Activated CD4-positive, alpha-beta T cell treated with anti-CD3 and anti-CD28 coated beads, Interleukin-2, amount 10 ng/mL, durations not matched to agents 7 days and 5 days (primary cell): ENCODE measurements at places on chromosomes 16 and 17. TPM values are rescaled to one million over a fixed set of nuclear protein-coding genes. Genes with fewer than 3 reads are reported as not detected.

- H3K36me3 ChIP-seq = peaks cover 3% of the 10 kb centered on the region
- no peaks in the 10 kb centered on the region for H3K27me3 ChIP-seq
- H3K27ac ChIP-seq = no peak overlapping the region
- peaks cover 44% of the 10 kb centered on the region for H3K4me1 ChIP-seq
Observed at GRCh38 chr16:82639666-82640336, 13.0 kb downstream of the CDH13 start.

DNA sequence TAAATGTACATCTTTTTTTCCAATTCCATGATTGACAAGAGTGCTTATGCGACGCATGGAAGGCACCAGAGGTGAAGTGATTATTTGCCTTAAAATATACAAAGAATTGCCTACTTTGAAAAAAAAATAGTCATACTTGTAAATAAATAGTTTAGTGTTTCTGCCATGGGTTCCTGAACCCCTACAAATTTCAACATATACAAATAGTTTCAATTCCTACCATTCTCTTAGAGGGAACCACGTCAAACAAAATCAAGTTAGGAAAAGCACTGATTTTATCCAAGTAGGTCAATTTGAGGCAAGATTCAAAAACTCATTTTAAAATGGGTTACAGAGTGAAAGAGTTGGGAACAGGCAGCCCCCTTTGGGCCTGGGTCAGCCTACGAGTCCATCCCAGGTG, 11.7 kb downstream of the CMTM3 start:
- peaks cover 14% of the 10 kb centered on the region for H3K36me3 ChIP-seq
- no peaks in the 10 kb centered on the region for H3K27me3 ChIP-seq
- DNase-seq = no peak
- H3K4me1 ChIP-seq = no peaks in the 10 kb centered on the region

GRCh38 chr17:76474894-76475293, 7.5 kb downstream of the AANAT start:
- H3K4me3 ChIP-seq = no peak overlapping the region
- DNase-seq = no peak
- peaks cover 4% of the 10 kb centered on the region for H3K4me1 ChIP-seq

DNA sequence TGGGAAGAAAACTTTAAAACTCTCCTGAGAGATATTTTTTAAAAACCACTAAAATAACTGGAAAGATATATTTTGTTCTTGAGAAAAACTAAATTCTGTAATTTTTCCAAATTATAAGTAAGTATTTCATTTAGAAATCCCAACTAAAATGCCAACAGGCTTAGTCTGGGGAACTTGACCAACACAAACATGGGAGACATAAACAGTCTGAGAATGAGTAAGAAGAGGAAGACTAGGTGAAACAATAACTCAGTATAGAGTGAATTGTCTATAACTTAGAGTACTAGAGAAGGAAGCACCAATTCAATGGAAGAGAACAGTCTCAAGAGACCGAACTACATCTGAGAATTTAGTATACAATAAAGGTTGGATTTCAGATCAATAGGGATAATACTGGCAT, 2.9 kb downstream of the CMTM1 start:
- no peak for DNase-seq
- no peaks in the 10 kb centered on the region for H3K27me3 ChIP-seq
- no peak overlapping the region for H3K4me3 ChIP-seq
- H3K4me1 ChIP-seq = peaks cover 7% of the 10 kb centered on the region
- peaks cover 37% of the 10 kb centered on the region for H3K36me3 ChIP-seq

DNA sequence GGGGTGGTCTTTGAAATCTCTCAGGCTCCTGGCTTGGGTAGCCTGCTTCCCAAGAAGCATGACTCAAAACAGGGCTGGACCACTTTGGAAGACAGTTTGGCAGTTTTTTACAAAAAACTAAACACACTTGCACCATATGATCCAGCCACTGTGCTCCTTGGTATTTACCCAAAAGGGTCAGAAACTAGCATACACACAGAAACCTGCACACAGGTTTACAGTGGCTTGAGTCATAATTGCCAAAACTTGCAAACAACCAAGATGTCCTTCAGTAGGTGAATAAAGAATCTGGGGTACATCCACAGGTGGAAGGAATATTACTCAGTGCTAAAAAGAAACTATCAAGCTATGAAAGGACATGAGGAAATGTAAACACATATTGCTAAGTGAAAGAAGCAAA, 323.2 kb upstream of the CDH5 start:
- no peaks in the 10 kb centered on the region for H3K36me3 ChIP-seq
- no peaks in the 10 kb centered on the region for H3K4me1 ChIP-seq
- no peaks in the 10 kb centered on the region for H3K27me3 ChIP-seq
- H3K4me3 ChIP-seq = no peak overlapping the region

The CFAP119 gene
- 3.0 TPM for total RNA-seq

The DPEP3 gene
- 0.10 TPM for total RNA-seq
